ENCODE measurements at places on chromosomes 13 and 19.

GRCh38 chr19:16368385-16369305 is 44.0 kb downstream of the KLF2 start:
- H3K27ac ChIP-seq: no peak overlapping the region
- H3K4me3 ChIP-seq: no peak overlapping the region
- no peaks in the 10 kb centered on the region for H3K27me3 ChIP-seq
- no peaks in the 10 kb centered on the region for H3K36me3 ChIP-seq

DNA sequence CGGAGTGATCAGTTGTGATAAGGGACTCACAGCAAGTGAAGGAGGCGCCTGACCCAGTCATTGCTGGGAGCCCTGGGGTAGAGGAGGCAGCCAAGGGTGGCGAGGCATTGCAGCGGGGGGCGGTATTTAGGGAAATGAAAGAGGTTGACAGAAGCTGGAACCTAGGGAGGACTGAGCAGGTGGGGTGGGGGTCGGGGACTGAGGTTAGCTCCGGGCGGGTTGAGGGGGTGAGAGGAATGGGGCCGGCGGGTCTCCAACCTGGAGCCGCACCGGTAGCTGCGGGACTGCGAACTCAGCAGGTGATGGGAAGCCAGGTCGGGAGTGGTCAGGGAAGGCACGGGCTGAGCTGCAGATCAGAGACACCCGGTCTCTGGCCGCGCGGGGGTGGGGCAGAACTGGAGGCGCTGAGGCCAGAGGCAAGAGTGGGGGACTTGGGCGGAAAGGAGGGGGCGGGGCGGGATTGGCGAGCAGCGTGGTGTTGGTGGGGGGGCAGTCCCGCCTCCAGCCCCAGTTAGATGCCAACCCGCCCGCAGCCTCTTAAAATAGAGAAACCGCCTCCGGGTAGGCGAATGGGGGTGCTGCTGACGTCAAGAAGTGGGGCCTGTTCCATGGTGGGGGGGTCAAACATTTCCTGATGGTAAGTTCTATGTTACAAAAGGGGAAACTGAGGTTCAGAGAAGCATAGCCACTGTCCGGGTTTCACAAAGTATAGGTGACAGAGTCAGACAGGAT is 1.5 kb downstream of the MAST3 start:
- H3K4me1 ChIP-seq: peaks cover 19% of the 10 kb centered on the region
- no peaks in the 10 kb centered on the region for H3K27me3 ChIP-seq
- no peaks in the 10 kb centered on the region for H3K36me3 ChIP-seq
- DNase-seq: peak; percentile 42
- H3K4me3 ChIP-seq: peak overlapping the region; percentile 84

DNA sequence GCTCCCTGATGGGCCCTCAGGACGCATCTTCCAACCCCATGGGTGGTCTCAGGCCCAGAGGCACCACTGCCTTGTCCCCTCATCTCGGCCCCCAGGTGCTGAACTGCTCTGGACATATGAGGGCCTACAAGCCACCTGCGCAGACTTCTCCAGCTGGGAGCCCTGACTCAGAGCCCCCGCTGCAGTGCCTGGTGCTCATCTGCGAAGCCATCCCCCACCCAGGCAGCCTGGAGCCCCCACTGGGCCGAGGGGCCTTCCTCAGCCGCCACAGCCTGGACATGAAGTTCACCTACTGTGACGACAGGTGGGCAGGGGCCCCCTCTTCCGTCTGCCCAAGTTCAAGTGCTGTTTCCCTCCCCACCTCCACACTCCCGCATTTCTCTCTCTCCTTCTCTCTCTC is 12.2 kb downstream of the HIF3A start:
- H3K27me3 ChIP-seq: peaks cover 1% of the 10 kb centered on the region
- no peak overlapping the region for H3K4me3 ChIP-seq
- DNase-seq: no peak
- no peak overlapping the region for H3K27ac ChIP-seq

GRCh38 chr19:51799034-51799773 is 4.2 kb downstream of the FPR3 start:
- no peak overlapping the region for H3K4me3 ChIP-seq
- H3K4me1 ChIP-seq: no peaks in the 10 kb centered on the region
- H3K27ac ChIP-seq: no peak overlapping the region
- peaks cover 24% of the 10 kb centered on the region for H3K27me3 ChIP-seq
- no peak for DNase-seq

DNA sequence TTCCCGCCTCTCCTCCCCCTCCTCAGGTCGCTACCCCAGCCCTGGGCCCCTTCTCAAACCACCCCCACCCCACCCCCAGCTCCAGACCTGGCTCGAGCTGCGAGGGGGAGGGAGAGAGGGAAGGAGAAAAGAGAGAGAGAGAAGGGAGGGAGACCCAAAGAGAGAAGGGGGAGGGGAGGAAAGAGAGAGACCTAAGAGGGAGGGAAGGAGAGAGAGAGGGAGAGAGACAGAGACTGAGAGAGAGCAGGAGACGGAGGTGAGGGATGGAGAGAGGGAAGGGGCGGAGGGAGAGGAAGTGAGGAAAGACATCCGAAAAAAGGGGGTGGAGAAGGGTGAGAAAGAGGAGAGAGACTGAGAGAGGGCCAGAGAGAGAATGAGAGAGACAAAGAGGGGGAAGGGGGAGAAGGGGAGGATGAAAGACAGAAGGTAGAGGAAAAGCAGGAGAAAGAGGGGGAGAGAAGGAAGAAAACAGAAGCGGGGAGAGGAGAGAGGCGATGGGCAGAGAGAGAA is 2.0 kb upstream of the SPACA6 start:
- no peaks in the 10 kb centered on the region for H3K36me3 ChIP-seq
- peak overlapping the region; percentile 51 for H3K27ac ChIP-seq
- peaks cover 22% of the 10 kb centered on the region for H3K27me3 ChIP-seq
- peaks cover 29% of the 10 kb centered on the region for H3K4me1 ChIP-seq

GRCh38 chr13:71979616-71980015 is 112.6 kb upstream of the DACH1 start:
- no peak overlapping the region for H3K27ac ChIP-seq
- H3K4me3 ChIP-seq: no peak overlapping the region
- H3K4me1 ChIP-seq: no peaks in the 10 kb centered on the region
- H3K36me3 ChIP-seq: no peaks in the 10 kb centered on the region
- DNase-seq: no peak

- peaks cover 12% of the 10 kb centered on the region for H3K4me1 ChIP-seq
- peak overlapping the region; percentile 95 for H3K4me3 ChIP-seq
- DNase-seq: peak; percentile 92
- H3K27me3 ChIP-seq: no peaks in the 10 kb centered on the region
- no peaks in the 10 kb centered on the region for H3K36me3 ChIP-seq
Observed at GRCh38 chr19:38336638-38337359, 1.2 kb downstream of the CATSPERG start.

GRCh38 chr19:16142032-16142580 is 1.4 kb upstream of the HSH2D start:
- DNase-seq: no peak
- peaks cover 1% of the 10 kb centered on the region for H3K36me3 ChIP-seq
- H3K4me3 ChIP-seq: peak overlapping the region; percentile 52
- peaks cover 17% of the 10 kb centered on the region for H3K4me1 ChIP-seq

Data from naive thymus-derived CD8-positive, alpha-beta T cell (primary cell).